ENCODE measurements at places on chromosomes 5 and 9.
A peak's percentile ranks its signal among the peaks of the same experiment; 100 is the strongest.

GRCh38 chr5:83474991-83475390 is 3.4 kb downstream of the VCAN start:
- no peak for DNase-seq

DNA sequence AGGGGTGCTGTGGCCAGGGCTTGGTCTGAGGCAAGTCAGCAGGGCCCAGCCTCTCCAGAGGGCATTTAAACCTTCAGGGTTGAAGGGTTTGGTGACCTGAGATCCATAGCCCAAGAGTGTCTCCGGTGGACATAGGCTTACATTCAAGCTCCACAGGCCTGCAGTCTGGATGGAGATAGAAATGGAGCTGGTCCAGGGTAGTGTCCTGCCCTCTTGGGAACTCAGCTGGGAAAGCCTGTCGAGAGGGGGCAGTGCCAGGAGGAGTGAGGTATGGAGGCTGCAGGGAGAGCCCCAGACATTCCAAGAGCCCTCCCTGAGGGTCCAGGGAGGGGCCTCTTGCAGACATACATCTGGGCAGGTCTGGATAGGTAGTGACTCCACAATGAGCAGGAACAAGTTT is 177.0 kb upstream of the MVB12B start:
- no peak for DNase-seq

DNA sequence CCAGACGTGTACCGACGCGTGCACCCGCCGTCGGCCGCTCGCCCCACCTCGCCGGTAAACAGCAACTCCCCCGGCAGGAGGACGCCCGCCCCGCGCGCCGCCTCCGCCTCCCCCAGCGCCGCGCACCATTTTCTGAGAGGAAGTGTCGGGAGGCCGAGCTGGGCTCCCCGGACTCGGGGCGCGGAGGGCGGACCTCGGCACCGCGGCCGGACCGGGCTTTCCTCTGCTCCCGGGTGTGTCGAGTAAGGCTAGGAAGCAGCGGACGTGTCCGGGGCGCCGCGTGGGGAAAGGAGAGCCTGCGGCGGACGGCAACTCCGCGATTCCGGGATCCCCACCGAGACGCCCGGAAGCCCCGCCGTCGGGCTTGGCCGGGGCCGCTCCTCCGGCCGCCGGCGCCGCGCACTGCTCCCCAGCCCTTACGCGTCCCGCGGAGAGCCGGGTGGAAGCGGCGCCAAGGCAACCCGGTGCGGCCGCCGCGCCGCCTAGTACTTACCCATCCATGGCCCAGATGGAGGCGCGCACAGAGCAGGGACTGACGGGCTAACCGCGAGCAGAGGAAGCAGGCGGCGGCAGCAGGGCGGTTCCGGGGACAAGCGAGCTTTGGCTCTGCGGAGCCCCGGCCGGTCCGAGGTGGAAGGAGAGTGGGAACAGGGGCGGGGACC is at the start of gene PTBP3:
TSS of gene PTBP3 (minus strand) at position 643 of the 662 bp plus-strand sequence. CDS start 35,754 bp downstream, outside the sequence.
- DNase-seq: peak; percentile 75

DNA sequence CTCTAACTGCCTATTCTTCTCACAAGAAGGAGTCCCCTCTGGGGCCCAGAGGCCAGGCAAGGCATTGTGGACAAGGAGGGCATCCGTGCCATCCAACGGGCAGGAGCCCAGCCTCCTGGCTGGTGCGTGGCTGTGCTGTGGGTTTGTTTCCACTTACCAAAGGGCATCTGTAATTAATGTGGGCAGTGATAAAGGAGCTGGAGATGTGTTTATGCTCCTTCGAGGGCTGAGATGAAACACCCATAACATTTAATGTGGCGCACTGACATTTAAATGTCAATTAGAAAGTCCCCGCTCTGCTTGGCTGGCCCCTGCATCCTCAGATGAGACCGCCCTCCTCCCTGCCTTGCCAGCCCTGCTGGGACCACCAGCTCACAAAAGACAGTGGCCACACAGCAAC is 57.1 kb downstream of the KCNIP1 start:
- no peak for DNase-seq

DNA sequence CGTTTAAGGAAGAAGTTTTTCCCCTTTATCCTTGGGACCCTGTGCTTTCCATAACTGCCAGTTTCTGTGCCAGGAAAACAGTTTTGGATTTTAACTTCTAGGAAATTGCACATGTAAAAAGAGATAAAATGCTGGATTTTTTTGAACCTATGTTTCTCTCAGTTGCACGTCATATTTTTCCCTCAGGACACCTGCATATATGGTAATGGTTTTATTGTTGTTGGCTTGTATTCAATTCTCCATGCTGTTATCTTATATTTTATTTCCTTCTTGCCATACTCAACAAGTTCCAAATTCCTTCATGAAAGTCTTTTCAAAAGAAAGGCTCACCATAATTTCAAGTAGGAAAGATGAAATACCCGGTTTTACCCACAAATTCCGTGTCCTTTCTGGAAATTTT is 7.9 kb upstream of the ADAMTSL1 start:
- no peak for DNase-seq

GRCh38 chr5:1156754-1157460 is 44.5 kb upstream of the SLC6A19 start:
- DNase-seq: no peak

GRCh38 chr5:146340260-146341081 is 1.8 kb downstream of the POU4F3 start:
- no peak for DNase-seq

DNA sequence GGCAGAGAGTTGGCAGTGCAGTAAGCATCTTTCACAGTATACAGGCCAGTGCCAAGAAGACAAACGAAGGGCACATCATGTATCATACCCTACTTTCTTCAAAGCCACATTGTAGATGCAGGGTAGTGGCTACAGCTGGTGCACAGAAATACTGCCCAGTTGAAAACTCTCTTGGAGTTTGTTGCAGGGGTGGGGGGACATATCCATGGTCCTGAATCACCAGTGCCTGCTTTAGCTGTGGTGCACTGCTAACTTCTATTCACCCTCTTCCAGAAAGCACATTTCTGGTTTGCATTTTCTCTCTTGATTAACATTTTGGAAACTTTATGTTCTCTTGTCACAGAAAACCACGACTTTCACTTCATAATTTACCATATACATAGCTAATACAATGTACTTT is 196.6 kb downstream of the PAPPA start:
- no peak for DNase-seq

DNA sequence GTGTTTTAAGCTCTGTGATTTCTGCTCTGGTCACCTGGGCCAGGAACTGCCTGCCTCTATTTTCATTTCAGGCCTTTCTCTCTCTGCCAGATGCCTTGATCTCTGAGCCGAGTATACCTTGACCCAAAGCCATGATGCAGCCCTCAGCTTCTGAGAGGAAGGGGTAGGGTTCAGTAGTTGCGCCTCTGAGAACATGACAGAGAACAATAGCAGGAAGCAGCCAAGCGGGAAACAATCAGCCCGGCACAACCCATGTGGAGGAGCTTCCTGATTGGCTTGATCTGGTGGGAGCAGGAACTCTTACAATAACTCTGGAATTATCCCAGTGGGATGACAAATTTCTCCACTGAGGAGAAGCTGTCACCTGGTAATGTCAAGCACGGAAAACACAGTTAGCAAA is 127.4 kb downstream of the PALM2AKAP2 start:
- no peak for DNase-seq

- DNase-seq: no peak
Measured at GRCh38 chr5:133236976-133237375, 185.2 kb downstream of the HSPA4 start.

GRCh38 chr9:22237497-22238363 is 208.9 kb upstream of the DMRTA1 start:
- DNase-seq: no peak

GRCh38 chr5:179242676-179243075 is 102.6 kb downstream of the ADAMTS2 start:
- no peak for DNase-seq

DNA sequence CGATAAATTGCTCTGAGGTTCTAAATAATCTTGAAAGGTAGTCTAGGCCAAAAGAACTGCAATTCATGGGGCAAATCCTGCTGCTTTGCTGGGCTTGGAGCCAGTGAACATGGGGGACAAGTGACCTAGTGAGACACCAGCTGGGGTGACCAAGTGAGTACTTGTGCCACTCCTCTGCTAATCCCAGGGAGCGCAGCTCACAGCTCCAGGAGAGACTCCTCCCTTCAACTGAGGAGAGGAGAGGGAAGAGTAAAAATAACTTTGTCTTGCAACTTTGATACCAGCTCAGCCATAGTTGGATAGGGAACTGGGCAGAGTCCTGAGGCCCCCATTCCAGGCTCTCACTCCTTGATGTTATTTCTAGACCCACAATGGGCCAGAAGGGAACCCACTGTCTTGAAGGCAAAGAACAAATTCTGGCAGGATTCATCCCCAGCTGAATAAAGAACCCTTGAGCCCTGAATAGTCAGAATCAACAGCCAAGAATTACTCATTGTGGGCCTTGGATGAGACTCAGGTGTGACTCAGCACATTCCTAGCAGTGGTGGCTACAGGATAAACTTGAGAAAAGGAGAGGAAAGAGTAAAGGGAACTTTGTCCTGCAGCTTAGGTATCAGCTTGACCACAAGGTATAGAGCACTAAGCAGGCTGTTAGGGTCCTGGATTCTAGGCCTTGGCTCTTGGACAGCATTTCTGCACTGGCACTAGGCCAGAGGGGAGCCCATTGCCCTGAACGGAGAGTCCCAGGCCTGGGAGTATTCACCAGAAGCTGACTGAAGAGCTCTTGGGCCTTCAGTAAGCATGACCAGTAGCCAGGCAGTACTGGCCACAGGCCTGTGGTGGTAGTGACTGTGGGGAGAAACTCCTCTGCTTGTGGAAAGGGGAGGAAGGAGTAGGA is 288.3 kb upstream of the CDH18 start:
- DNase-seq: no peak

- DNase-seq: no peak
Measured at GRCh38 chr5:90902170-90902569, 343.6 kb downstream of the ADGRV1 start.

- DNase-seq: no peak
Measured at GRCh38 chr5:96331681-96332361, 101.2 kb downstream of the PCSK1 start.

DNA sequence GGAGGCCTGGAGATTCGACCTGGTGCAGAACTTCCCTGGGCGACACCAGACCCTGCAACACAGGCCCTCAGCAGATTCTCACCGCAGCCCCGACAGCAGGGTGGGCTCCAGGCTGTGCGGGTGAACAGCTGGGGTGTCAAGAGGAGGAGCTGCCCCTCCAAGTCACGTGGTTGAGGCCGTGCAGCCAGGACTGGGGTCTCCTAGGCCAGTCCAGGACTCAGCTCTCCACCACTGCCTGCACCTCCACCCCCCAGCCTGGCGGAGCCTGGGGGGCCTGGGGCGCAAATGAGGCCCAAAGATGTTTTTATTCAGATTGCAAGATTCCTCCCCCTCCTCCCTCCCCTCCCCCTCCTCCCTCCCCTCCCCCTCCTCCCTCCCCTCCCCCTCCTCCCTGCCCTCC is 9.2 kb upstream of the AGPAT2 start:
- no peak for DNase-seq
